ENCODE measurements at places on chromosomes 3 and 15.
A peak's percentile ranks its signal among the peaks of the same experiment; 100 is the strongest.

- DNase-seq, result no peak
Observed at GRCh38 chr3:117962750-117963149, 1071.9 kb downstream of the IGSF11 start.

GRCh38 chr15:31511707-31512310, 185.2 kb downstream of the KLF13 start:
- peak; percentile 45 for DNase-seq

DNA sequence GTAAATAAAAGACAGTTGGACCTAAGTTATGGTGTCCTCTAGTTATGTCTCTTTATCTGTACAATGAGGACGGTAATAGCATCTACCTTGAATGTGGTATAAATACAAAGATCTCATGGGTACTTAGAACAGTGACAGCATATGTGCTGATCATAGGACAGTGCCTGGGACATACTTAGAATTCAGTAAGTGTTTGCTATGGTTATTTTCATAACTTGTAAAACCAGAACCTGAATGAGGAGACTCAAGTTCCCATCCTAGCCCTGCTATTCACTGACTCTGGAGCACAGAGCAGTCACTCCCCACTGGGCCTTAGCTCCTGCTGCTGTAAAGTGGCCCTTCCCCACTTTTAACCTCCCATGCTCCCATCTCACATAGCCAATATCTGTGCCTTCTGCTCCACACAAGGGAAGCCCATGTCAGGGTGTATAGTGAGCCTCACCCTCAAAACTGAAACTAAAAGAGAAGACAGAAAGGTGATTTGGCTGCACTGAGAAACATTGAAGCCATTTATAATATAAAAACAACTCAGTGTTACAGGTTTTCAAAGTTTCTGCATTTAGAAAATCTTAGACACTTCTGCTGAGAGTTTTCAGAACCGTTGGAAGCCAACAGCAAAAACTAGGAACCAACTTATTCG, 225.4 kb upstream of the UBE2E2 start:
- no peak for DNase-seq

DNA sequence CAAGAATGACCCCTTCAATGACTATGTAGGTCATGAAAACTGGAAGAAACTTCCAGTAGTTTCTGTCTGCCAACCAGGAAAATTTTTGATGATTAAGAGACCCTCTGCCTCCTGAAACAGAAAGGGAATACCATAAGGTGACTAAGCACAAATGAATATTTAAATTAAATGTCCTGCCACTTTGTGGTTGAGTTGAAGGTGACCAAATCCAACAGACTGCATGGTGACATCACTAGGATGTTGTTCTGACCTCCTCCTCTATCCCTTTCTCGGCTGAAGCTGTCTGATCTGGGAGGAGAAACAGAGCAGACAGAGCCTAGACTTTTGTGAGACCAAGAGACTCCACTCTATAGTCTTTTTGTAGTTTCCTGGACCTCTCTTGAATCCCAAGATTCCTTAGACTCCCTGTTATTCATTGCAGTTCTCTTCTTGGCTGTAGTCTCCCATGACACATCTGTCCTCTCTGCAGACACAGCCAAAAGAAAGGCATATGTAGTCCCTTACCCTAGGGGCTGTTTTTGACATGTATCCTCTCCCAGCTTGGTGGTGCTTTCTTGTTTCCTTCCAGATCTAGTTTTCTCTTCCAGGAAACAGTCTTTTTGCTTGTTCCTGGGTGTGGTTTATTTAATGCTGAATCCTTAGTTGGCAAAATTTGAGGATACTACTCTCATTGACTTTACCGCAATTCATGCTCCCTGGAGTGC, 55.2 kb upstream of the UBE3A start:
- DNase-seq, result no peak

DNA sequence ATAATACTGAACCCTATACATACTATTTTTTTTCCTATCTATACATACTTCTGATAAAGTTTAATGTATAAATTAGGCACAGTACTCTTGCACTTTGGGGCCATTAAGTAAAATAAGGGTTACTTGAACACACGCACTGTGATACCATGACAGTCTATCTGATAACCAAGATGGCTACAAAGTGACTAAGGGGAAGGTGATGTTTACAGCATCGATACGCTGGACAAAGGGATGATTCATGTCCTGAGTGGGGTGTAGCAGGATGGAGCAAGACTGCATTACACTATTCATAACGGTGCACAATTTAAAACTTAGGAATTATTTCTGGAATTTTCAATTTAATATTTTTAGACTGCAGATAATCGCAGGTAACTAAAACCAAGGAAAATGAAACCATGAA, 30.0 kb upstream of the SLC2A2 start:
- DNase-seq, result no peak

DNA sequence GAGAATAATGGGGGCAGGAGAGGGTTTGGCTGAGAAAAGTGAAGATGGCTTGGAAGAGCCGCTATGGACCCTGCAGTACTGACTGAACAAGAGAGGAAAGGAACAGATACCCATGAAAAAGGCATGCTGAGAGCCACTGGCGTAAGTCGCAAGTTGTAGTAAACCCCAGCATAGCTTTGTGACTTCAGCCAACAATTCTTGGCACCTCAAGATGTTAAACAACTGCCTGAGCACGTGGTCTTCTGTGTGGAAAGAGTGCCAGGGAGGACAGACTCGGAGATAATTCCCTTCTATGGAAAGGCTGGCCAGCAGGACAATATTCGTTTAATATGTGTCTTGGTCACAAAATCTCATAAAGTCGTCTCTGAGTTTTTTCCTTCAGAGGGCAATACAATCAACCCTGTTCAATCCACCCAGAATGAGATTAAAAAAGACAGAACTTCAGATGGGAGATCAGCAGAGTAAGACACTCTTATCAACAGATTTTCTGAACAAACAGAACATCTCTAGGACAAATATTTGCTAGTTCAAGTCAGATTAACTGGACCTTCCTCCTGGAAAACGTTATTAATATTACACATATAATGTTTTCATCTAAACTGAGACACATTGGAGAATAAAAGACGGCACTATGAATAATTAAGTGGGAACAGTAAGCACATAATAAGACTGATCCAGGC, 49.2 kb downstream of the NEK10 start:
- no peak for DNase-seq
